ENCODE measurements at places on chromosomes 2 and 18. TPM values are rescaled to one million over a fixed set of nuclear protein-coding genes. Genes with fewer than 3 reads are reported as not detected.
A peak's percentile ranks its signal among the peaks of the same experiment; 100 is the strongest.

DNA sequence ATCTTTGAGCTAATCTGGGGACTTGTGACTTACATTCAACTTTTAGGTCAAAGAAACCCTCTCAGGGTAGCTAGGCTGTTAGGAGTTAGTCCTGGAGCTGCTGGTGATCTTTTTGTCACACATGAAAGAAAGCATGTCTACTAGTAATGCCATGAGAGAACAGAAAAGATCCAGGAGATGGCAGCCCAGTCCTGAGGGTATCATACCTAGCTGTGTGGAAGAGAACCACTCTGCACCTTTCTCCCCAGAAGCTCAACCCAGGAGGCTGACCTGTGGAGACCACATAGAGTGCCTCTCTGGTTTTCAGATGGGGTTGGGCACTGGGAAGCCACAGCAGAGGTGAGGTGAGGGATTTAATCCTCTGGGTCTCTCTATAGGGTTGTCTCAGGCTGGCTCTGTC lies 460.2 kb upstream of the UBE2E3 start:
- peak; percentile 18 for DNase-seq

Gene SANBR
- total RNA-seq: 11.1 TPM

- no peak for DNase-seq
These were observed 57.4 kb upstream of the EPHA4 start for GRCh38 chr2:221629468-221629867.

Gene GPR45
- total RNA-seq: not detected
